ENCODE measurements at places on chromosomes 11 and 22.

DNA sequence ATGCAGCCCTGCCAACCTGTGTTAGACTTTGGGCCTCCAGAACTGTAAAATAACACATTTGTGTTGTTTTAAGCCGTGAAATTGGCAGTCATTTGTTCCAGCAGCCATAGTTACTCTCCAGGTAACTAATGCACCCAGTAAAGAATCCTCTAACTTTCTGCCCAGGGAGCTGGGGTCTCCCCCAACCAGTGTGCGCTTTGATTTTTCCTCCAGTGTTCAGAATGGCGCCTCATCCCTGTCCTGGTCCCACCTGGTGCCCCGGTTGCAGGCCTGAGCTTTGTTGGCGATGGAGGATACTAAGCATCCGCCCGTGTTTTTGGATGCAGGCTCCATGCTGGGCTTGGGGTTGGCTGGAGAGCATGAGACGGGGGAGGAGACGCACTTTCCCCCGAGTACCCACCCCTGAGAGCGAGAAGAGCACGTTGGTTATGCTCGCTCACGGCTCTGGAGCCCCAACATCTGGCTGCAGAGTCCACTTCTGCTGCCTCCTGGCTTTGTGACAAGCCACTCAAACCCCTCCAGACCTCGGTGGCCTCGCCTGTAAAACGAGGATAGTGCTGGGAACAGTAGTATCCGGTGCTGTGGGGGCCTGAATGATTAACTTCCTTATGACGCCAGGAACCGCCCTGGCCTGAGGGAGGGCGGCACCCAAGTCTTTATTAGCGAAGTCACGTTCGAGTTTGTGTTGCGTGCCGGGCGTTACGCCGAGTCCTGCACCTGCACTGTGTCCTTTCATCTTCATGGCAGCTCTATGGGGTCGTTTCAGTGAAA, 25.8 kb downstream of the MRGPRD start:
- no peak for DNase-seq

- DNase-seq: no peak
Observed at GRCh38 chr11:120681434-120682331, 170.1 kb downstream of the GRIK4 start.

DNA sequence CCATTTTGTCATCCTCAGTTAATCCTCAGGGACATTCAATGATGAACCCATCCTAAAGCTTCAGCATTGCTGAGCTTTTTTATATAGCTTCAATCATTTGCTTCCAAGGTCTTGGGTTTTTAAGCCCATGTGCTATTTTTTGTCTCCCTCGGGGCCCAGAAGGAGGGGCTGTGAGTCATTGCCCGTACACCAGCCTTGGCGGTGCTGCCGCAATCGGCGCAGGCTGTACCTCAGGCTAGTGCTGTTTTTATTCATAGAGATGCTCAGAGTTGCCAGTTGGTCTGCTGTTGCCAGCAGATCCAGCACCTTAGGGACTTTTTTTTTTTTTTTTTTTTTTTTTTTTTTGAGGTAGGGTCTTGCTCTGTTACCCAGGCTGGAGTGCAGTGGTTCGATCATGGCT, 35.5 kb downstream of the ACO2 start:
- no peak for DNase-seq

DNA sequence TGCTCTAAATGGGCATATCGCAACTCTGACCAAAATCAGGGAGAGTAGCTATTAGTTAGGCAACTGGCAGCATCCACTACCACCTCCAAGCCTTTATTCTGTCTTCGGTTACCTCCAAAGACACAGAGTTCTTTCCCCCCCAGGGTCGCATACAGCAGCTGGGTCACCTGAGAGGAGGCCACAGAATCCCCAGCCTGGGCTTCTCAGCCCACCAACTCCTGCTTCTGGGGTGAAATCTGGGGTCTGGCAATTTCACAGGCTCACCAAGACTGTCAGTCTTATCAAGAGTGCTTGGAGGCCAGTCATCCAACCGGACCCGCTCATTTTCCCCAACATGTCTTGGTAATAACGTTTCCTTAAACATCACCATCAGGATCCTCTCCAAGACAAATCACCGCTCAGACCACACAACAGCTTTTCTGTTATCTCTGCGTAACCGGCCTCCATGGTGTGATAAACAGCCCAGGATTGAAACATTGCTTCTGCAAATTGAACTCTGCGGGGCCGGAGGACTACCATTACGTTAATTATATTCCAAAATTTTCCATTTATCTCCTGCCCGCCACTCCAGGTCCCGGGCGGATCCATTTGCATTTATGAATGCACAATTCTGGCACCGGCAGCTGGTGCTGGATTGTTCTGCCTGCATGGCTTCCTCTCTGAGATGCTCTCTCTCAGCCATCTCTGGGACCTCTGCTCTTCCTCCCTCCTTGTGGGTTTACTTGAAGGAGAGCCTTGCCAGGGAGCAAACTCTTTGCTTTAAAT, 35.6 kb downstream of the RTL6 start:
- DNase-seq: no peak
